ENCODE measurements at places on chromosomes 12 and 14.
A peak's percentile ranks its signal among the peaks of the same experiment; 100 is the strongest.

GRCh38 chr14:103880348-103881267 is 33.2 kb upstream of the PPP1R13B start:
- DNase-seq: no peak

- no peak for DNase-seq
These were observed 1512.4 kb upstream of the FLRT2 start for GRCh38 chr14:84017495-84017894.

- no peak for DNase-seq
These were observed 13.4 kb downstream of the C1S start for GRCh38 chr12:7073946-7074345.

DNA sequence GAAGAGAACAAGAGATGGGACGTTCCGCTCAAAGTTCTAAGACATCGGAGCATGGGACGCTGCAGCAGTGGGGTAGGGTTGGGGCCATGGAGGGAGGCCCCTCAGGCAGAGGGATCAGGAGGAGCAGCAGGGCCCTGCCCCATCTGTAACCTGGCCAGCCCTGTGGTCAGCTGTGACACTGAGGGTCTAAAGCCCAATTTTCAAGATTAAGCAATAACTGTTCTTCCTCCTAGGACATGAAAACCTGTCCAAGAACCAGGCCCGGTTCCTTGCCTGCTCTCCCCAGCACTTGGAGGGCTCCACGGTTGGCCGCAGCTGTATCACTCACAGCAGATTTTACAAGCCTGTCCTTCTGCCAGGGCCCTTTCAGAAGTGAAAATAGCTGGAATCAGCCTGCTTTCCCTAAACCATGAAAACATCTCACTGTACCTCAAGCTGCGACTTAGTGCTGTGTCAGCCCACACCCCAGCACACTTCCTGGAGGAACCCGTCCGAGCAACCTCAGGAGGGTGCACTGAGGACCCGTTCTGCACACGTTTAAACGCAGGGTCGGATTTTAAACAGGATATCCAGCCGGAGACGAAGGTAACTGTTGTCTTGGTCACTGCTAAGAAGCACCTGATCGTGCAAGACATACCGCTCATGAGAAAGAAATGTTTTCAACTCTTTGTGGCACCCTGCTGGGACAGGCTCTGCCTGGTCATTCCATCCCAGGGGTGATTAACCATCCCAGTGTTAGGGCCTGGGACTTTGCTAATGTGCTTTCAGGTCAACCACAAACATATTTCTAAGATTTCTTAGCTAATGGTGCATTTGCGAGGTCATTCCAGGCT is 201.9 kb upstream of the DIO3 start:
- no peak for DNase-seq

- no peak for DNase-seq
These were observed 40.7 kb downstream of the GALNT9 start for GRCh38 chr12:132288516-132289215.

- DNase-seq: no peak
These were observed 263.5 kb downstream of the DPF3 start for GRCh38 chr14:72630374-72630773.

GRCh38 chr12:107093417-107094182 is at the start of gene CRY1:
Gene CRY1 (minus strand): TSS chr12:107093549. CDS start chr12:107092961, 588 bp downstream.
- DNase-seq: peak; percentile 87

DNA sequence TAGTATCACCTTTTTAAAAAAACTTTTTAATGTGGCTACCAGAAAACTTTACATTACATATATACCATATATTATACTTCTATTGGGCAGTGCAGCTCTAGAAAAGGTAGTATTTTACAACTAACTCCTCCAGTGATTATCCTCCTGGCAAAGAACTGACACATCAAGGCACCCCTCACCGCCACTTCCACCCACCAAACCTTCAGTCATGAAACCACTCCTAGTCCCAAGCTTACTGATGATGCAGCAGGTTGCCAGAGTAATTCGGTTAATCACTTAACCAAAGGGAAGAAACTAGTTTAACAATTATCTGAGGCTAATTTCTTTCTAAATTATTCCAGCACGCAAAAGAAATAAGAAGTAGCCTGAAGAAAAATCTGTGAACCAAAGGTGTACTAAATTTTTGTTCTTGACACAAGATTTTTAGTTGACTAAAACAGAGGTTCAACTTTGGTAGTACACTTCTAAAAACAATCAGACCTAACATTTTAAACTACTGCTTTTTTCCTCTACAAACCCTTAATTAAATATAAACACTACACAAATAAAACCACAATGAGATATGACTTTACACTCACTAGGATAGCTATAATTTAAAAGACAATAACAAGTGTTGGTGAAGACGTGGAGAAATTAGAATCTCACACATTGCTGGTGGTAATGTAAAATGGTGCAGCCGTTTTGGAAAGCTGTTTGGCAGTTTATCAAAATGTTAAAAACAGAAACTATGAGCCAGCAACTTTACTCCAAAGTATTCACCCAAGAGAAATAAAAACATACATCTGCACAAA is 16.7 kb downstream of the SPPL3 start:
- DNase-seq: no peak

GRCh38 chr14:69528143-69528542 is 43.6 kb downstream of the PLEKHD1 start:
- DNase-seq: no peak

- DNase-seq: no peak
These were observed 106.3 kb downstream of the PTPRO start for GRCh38 chr12:15428632-15429031.

GRCh38 chr14:87960013-87960787 is 32.8 kb downstream of the GALC start:
- no peak for DNase-seq

DNA sequence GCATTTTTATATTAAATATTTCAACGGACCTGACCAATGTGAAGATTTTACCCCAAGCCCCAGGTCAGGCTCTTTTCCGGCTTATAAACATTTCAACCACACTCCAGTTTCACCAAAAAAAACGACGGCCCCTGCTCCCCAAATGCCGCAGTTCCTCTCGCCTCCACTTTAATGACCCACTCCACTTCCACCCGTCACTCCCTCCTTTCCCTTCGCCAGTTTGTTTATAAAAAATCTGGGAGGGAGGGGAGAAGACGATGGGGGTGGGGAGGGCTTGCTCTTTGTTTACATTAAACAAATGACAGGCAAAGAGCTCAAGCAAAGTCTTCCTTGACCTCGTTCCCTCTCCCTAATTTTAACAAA is 5.4 kb downstream of the SIX6 start:
- DNase-seq: peak; percentile 14

GRCh38 chr12:102300824-102301461 is 103.3 kb upstream of the PMCH start:
- peak; percentile 58 for DNase-seq

GRCh38 chr14:21631084-21631483 is 3.7 kb downstream of the OR10G2 start:
- no peak for DNase-seq

DNA sequence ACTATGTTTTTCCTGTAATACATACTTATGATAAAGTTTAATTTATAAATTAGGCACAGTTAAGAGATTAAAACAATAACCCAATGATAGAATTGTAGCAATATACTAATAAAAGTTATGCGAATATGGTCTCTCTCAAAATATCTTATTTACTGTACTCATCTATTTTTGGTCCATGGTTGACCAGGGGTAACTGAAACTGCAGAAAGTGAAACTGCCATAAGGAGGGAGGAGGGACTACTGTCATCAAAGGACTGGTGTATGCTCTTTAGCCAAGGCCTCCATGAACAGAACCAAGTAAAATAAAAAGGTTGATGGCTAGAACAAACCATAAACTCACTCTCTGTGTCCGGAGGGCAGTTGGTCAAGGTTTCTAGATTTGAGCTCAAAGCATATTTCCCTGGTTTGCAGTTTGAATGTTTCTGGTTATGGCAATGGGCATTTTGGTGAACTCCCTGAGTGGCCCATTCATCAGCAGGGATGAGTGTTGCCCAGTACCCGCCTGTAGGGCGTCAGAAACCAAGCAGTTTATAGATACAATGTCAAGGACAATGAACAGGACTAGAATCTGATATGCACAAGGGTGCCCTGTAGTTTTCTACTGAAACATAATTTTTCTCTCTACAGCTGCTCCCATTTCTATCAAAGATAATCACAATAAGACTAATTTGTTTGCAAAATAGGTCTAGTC is 19.8 kb downstream of the LEMD3 start:
- peak; percentile 39 for DNase-seq

GRCh38 chr14:65084554-65085505 is 17.5 kb downstream of the MAX start:
- DNase-seq: no peak

GRCh38 chr12:65615118-65615517 is 209.2 kb upstream of the HMGA2 start:
- no peak for DNase-seq

DNA sequence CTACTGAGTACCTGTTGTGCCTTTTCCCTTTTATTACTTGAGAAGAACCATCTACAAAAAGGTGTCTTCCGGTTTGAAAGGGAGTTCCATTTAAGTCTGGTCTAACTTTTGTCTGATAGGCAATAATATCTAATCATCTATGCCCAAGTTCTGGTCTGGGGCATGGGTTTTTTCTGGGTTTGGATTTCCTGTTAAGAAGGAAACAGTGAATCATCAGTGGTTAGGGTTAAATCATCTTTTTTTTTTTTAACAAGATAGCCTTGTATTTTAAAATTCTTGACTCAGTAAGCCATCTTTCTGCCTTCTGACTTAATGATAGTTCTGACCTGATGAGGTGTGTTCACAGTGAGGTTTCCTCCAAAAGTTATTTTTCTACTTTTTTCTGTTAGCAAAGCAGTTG is 29.3 kb upstream of the CPNE8 start:
- DNase-seq: no peak

- DNase-seq: no peak
These were observed 126.7 kb upstream of the PWP1 start for GRCh38 chr12:107558816-107559382.

- DNase-seq: no peak
These were observed 25.8 kb downstream of the TAOK3 start for GRCh38 chr12:118346895-118347294.

- DNase-seq: peak; percentile 67
These were observed 14.7 kb upstream of the ENDOU start for GRCh38 chr12:47739979-47740378.

GRCh38 chr14:60904381-60904780 is 76.5 kb downstream of the TRMT5 start:
- no peak for DNase-seq

GRCh38 chr14:87331991-87332390 is 661.0 kb downstream of the GALC start:
- no peak for DNase-seq

DNA sequence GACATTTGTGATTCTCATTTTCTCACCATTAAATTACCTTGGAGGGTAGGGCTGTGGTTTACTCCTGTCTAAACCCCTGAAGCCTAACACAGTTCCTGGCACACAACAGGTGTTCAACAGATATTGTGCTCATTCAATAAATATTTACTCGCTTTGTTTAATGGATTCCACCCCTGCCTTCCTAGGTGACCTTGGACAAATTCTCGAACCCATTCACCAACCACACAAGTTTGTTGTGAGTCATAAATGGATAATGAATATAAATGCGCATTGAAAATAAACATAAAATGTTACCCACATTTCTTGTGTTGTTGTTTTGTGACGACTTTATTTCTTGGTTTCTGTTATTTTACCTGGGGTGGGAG is 362 bp upstream of the TSFM start:
- no peak for DNase-seq

- no peak for DNase-seq
These were observed 131.4 kb upstream of the CCDC175 start for GRCh38 chr14:59707778-59708561.

DNA sequence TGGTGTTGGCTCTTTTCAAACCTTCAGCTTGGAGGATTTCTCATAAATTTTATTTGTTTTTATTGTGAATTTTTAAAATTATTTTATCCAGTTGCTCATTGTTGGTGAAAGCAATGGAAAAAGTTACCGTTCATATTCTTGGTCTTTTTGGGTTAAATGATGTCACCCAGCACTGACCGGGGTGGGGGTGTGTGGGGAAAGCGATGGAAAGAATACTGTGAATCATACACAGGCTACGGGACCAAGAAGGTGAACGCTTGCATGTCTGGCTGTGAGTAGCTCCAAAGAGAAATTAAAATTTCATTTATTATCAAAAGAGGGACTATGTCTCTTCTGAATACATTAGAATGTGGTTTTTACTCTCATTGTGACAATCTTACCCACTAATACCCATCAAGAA is 430.1 kb downstream of the AEBP2 start:
- DNase-seq: no peak

GRCh38 chr14:51357250-51357649 is 117.2 kb downstream of the TMX1 start:
- no peak for DNase-seq

DNA sequence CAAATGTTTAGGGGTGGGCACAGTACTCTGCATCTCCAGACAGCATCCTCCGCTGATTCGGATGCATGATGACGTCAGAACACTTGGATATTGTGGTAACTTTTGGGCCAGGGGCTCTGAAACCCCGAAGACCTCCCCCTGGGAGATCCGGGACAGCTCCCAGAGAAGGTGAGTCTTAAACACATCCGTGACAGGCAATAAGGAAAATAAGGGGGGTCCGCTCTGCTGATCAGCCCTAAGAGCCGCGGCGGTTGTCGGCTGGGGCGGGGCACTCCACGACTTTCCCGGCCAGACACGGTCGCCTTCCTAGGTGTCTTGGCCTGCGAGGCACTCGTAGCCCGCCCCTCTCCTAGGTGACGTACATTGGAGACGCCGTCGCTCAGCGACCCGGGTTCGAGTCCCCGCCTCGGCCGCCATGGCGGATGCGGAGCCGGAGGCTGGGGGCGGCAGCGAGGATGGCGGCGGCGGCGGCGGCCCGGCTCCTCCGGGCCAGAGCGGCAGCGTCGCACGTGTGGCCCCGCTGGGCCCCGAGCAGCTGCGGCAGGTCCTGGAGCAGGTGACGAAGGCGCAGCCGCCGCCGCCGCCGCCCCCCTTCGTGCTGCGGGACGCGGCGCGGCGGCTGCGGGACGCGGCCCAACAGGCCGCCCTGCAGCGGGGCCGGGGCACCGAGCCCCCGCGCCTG is at the start of gene ZNF839:
ZNF839 (plus strand) TSS at position 396 of the 682 bp plus-strand sequence; CDS start at position 416, 20 bp downstream.
- peak; percentile 97 for DNase-seq

- no peak for DNase-seq
These were observed 758.4 kb downstream of the BCL11B start for GRCh38 chr14:98513558-98513957.

DNA sequence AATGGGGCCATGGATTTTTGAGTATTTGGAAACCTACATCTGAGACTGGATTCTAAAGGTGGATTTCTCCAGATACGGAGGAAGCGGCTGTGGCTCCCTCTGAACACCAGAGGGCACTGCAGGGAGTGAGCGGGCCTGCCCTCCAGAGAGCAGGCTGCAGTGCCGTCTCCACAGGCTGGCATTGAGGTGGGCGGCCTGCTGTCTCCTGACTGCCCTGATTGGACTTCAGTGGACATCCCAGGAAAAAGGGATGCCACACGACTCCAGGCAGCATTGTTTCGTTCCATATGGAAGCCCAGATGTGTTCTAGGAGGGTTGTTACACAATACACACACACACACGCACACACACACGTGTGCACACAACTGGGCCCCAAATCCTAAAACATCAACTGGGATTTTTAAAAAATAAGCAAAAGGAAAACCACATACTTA is 20.9 kb upstream of the ANO2 start:
- peak; percentile 57 for DNase-seq

DNA sequence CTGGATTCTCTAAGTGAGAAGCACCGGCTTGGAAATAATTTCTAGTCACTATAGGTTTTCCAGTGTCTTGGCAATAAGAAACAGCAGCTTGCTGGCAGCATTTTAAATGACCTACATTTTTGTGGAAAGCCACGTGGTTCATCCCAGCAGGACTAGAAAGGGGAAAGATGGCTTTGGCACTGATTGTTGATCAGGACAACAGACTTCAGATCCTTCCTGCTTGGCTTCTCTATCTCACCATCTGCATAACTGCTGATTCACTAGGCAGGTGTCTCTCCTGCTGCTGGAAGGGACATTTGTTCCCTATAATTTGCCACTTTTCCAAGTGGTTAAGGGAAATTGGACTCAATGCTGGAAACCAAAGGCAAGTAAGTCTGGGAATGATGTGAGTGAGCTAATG is 131.0 kb downstream of the TTC8 start:
- no peak for DNase-seq

Data from GM20000 (cell line).